Mammary epithelial cell (primary cell): ENCODE measurements at places on chromosomes 7 and 10. TPM values are rescaled to one million over a fixed set of nuclear protein-coding genes. Genes with fewer than 3 reads are reported as not detected.

The AGAP4 gene
- total RNA-seq = 5.2 TPM

The GIMAP8 gene
- not detected for total RNA-seq

The ZNF503 gene
- total RNA-seq = 33.7 TPM

The TMEM196 gene
- not detected in 2 replicates for total RNA-seq

The GPAM gene
- 9.5 and 11.5 TPM in 2 replicates for total RNA-seq
